ENCODE measurements at places on chromosomes 2 and 18.
A peak's percentile ranks its signal among the peaks of the same experiment; 100 is the strongest.

DNA sequence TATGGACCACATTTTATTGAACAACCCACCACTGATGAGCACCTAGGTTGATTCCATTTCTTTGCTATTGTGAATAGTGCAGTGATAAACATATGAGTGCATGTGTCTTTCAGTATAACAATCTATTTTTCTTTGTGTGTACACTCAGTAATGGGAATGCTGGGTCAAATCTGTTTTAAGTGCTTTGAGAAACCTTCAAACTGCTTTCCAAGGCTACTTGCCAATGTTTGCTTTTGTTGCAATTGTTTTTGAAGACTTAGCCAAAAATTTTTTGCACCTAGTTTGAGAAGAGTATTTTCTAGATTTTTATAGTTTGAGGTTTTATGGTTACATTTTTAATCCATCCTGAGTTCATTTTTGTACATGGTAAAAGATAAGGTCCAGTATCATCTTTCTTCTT is 587.4 kb upstream of the SETBP1 start:
- DNase-seq: no peak

- DNase-seq: no peak
These were observed 69.5 kb downstream of the CDH20 start for GRCh38 chr18:61402726-61403125.

GRCh38 chr18:61612517-61612916 is 279.3 kb downstream of the CDH20 start:
- no peak for DNase-seq

DNA sequence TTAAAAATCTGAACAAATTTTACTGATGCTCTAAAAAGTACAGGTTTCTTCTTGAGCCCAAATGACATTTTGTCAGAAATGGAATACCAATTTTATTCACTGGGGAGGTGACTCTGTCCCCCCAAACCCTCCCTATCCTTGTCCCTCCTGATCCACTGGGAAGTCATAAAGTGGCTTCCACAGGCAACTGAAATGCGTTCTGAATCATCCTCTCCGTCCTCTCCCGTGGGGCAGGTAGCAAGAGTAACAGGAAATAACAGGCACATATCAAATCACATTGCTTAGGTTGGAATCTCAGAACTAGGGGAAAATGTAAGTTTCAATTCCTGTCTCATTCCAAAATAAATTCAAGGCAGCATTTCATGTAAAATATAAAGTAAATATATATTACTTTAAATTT is 44.5 kb downstream of the MYL12B start:
- no peak for DNase-seq

- no peak for DNase-seq
These were observed 47.5 kb downstream of the TWIST2 start for GRCh38 chr2:238895361-238895882.

GRCh38 chr18:22523481-22523880 is 105.8 kb upstream of the CTAGE1 start:
- DNase-seq: no peak

DNA sequence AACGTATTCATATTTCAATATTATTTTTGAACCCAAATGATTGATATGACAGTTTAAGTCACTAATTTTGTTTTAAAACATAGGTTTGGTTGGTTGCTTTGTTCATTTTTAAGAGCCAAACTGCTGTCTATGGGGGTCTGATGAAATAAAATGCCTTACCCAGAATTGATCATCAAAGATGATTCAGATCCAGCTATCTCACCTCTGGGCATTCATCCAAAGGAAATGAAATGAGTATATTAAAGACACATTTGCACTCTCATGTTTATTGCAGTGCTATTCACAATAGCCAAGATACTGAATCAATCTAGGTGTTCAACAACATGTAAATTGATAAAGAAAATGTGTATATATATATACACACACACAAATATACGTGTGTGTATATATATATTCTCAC is 326.9 kb upstream of the GULP1 start:
- DNase-seq: no peak

DNA sequence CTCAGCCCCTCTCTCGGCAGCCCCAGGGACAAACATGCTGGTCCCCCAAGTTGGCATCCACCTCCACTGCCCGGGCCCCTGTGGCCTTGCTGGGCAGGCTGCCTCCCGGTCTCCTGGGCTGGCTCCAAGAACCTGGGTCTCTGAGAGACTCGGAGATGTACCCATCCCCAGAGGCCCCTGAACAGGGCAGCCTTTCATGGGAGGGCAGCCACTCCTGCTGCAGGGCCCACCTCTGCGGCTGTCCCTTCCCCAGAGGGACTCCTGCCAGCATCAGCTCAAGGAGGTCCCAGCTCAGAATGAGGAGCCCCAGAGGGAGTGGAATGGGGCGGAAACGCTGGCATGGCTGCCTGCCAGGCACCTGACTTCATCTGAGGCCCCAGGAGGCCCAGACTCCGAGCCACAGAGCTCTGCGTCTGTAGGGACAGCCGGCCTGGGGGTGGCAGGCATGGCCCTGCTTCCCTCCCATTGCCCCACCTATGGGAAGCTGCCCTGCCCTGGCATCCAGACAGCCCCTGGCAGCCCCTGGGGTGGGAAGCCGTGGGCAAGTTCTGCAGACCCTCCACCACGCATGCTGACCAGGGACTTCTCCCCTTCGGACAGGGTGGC is 857 bp upstream of the CROCC2 start:
- DNase-seq: peak; percentile 25

GRCh38 chr2:197931661-197932312 is 127.4 kb downstream of the PLCL1 start:
- DNase-seq: no peak

- no peak for DNase-seq
These were observed 102.0 kb downstream of the MAP2 start for GRCh38 chr2:209525834-209526281.

- DNase-seq: no peak
These were observed 998 bp upstream of the SLC66A3 start for GRCh38 chr2:11154016-11154922.

GRCh38 chr18:3524706-3525105 is 74.7 kb downstream of the TGIF1 start:
- no peak for DNase-seq

DNA sequence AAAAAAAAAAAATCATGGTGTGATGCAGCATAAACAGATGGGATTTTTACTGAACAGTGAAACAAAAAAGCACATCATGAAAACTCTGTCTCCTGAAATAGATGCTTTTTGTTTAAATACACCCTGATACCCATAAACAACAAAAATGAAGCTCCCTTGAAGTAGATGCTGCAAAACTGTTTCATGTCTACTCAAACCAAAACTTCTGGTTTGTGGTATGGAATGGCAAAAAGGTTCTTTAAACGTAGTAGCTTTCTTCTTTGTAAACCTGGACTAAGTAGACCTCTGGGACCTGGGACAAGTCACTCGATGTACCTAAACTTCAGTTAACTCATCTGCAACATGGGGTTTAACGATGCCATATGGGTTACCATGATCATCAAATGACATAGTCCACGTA is 64.4 kb upstream of the RAPH1 start:
- DNase-seq: no peak

- DNase-seq: peak; percentile 76
These were observed 185.4 kb downstream of the TFCP2L1 start for GRCh38 chr2:121099329-121100290.

DNA sequence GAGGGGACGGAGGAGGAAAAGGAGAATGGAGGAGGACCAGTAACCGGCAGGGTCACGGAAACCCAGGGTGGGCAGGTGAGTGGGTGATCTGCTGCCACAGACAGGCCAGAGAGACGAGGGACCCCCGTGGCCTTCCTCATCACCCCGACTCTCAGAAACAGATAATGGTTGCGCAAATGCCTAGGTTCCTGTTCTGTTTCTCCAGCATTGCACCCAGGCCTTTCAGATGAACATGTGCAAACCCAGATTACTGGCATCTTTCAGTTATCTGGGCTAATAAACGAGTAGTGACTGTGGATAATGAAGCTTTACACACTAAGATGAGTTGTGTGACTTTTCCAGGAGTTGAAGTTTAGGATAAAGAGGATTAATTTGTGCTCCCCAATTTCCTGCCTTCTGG is 46.5 kb downstream of the TET3 start:
- no peak for DNase-seq

DNA sequence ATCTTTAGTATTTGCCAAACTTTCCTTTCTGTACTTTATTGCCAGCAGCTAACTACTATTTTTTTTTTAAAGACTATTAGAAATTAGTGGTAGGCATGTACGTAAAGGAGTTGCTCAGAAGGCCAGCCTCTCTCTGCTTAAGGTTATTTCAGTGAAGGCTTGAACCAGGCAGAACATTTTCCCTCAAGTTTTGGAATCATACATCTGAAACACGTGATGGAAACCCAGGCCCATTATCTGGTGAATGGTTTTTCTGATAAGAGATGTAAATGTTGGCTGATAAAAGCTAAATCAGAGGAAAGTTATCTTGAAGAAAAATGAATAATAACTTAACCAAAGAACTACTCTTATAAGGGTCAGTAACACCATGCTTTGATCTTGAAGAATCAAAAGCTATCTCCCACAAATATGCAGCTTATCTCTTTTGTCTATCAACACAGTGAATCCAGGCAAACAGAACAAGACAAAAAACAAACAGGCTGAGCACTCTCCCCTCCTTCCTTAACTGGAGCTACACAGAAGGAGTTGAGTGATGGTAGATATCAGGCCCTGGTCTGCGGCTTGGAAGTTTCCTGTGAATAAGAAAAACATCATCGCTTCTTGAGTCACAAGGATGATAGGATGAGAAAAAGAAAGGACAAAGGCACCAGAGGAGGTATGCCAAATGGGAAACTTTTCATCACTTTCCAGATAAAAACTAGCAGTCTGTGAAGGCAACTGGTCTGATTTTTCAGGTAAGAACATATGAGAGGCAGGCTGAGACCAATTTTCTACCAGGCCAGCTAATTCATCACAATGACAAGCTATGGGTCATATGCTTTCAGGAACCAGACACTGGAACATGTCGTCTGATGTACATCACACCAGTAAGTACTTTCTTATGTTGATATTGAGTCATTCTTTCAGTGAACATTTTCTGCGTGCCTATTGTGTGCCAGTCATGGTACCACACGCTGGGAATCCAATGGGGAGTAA is 88.4 kb upstream of the STK17B start:
- DNase-seq: no peak

GRCh38 chr18:43010611-43011010 is 104.9 kb downstream of the RIT2 start:
- DNase-seq: no peak

- peak; percentile 82 for DNase-seq
These were observed 2.7 kb upstream of the RNPEPL1 start for GRCh38 chr2:240565333-240566202.

DNA sequence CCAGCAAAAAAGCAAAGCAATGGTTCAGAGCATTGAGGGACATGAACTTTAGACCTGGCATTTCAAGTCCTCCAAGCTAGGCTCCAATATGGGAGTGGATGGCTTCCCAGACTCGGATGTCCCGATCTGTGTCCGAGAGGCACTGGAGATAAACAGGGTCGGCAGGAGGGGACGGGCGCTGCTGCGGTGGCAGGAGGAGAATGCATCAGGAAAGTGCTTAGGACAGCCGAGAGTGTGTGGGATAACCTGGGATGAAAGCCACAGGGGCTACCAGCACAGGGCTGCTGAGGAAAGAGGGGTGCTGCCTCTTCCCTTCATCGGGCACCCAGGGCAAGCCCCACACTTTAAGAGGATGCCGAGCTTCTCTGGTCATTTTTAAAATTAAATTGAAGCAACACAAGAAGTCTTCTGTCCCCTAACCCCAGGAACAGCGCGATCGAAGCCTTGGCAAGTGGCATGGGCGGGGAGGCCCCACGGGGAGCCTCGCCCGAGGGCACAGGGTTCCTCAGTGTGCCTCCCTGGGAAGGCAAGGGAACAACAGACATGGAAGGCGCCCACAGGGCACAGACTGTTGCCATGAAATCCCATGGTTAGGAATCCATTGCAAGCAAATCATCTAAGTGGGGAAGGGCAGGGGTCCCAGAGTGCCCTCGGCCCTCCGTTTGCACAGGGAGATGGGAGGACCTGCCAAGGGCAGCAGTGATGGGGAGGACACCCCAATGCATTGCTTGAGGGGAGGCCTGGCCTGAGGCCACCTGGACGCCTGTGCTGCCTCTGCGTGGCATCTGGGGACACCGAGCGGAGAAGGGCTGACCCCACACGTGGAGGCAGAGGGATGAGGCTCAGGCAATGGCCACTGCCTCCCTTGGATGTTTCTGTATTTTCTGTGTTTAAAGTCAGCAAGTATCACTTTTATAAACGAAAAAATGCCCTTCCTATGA is 78.5 kb upstream of the GPC1 start:
- DNase-seq: peak; percentile 48

DNA sequence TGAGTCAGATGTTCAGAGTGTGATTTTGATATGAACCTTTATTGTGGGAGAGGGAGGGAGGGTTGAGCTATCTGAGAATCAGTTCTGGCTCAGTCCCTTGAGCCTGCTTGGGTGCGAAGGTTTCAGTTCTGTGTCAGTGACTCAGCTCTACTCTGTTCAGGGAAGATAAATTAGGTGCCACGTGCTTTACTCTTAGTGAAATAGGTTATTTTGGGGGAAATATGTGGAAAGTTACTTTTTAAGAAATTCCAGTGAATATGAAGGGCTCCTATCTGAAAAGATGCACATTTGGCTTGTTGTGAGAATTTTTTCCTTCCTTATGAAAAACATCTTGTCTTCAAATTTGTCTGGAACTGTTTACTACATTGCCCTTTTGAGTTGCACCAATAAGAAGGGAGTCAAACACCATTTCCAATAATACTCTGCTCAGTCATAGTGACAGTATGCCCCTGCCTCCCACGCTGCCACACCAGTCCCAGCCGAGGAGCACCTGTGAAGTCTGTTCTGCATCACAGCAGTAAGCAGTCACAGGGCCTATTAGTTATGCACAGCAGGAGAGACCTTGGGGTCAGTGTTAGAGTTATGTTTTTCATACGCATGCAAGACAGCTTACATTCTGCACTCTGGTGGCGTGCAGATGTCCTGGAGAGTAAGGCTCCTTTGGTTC is 32.8 kb upstream of the DNAH7 start:
- no peak for DNase-seq

DNA sequence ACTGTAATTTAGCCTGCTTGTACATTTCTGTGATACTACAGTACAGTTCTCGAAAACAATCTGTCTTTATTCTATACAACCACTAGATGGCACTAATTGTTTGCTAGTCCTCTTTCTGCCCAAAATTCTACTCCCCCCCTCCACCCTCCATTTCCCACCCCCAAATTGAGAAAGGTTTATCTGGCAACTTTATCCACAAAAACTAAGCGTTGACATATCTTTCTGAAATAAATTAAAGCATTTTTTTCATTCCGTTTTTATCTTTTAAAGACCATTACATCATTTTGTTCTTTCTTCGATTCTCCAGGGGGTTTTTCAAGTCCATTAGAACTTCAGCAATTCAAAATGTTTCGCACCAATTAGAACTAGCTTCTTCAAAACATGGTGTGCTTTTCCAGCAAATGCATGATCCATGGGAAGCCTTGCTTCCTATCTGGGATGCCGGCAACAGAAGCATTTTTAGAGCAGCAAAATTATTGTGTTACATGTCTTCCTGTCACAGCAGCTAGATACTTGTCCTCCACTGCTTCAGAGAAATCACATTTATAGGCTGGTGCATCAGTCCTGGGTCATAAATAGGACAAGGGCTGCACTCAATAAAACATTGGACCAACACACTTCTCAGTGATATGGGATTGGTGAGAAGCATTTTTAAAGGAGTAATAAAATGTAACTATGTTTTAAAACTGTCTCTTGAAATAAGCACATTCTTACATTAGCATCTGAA is 241.3 kb downstream of the PAX3 start:
- no peak for DNase-seq
